Dermis blood vessel endothelial cell (primary cell): ENCODE measurements at places on chromosomes 3 and 15. TPM values are rescaled to one million over a fixed set of nuclear protein-coding genes. Genes with fewer than 3 reads are reported as not detected.

Gene CSTA
- not detected in 2 replicates for total RNA-seq

Gene LRRC57
- total RNA-seq = 32.8 and 36.3 TPM in 2 replicates

Gene EIF4E3
- 2.5 and 2.6 TPM in 2 replicates for total RNA-seq

Gene SLC22A14
- total RNA-seq = 0.17 TPM in 1 of 2 replicates, not detected in the other

Gene KCNH8
- under 0.01 and 0.05 TPM in 2 replicates for total RNA-seq

Gene PSTPIP1
- total RNA-seq = 0.23 and 0.51 TPM in 2 replicates
